ENCODE measurements at places on chromosomes 12 and 14.

DNA sequence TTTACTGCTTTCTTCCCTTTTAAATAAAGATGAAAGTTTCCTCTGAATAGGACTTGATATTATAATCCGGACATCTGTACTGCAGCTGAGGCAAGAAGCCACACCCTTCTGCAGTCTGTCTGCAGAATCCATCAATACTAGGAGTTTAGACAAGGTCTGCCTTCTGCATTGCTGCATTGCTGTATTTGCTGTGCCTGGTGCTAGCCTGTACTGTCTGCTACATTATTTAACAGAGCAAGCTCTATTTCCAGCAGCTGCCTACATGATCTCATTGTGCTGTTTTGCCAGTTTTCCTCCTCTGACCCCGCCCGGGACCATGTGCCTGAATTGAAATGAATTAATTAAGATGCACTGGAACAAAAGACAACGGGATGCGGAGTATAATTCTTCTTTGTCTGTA lies 1.7 kb downstream of the TUBA1A start:
- DNase-seq: no peak

GRCh38 chr12:97921979-97922722 lies 459.5 kb downstream of the RMST start:
- DNase-seq: no peak

DNA sequence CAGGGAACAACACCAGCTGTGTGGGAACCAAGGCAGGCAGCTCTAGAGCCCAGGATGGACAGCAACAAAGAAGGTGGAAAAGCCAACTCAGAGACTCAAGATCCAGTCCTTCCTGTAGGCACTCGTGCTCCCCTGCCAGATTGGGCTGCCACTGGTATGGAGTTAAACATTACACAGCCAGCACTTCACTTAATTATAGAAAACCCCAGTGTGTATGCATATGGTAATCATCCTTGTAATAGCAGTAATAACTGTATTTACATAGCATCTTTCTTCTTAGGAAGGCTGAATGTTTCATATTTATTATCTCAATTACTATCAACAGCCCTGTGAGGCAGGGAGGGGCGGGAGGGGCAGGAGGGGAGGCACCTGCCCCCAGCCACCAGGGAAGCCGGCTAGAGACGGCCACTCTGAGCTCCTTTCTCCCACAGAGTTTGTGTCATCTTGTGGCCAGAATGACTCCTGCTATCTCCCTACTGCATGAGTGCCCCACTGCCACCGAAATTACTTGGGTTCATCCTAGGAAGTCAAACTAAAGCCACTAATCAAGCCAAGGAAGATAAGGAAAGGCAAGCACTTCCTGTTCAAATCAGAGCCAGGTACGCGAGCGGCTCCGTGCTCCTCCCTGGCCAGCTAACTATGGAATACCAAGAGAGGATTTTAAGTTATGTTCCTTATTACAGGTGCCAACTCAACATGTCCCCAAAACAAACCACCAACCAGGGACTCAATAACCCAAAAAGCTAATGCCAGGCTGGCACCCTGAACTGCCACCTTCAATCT lies 15.7 kb upstream of the RAB35 start:
- DNase-seq: no peak

GRCh38 chr12:1852076-1852475 lies 31.7 kb downstream of the LRTM2 start:
- DNase-seq: no peak

GRCh38 chr12:4145990-4146859 lies 127.3 kb upstream of the CCND2 start:
- DNase-seq: no peak

GRCh38 chr14:105838591-105839424 lies 312.4 kb downstream of the TMEM121 start:
- DNase-seq: no peak

- no peak for DNase-seq
These were observed 328.3 kb upstream of the RTL1 start for GRCh38 chr14:101231828-101232227.

- no peak for DNase-seq
These were observed 898.9 kb upstream of the SEL1L start for GRCh38 chr14:82432301-82433105.

DNA sequence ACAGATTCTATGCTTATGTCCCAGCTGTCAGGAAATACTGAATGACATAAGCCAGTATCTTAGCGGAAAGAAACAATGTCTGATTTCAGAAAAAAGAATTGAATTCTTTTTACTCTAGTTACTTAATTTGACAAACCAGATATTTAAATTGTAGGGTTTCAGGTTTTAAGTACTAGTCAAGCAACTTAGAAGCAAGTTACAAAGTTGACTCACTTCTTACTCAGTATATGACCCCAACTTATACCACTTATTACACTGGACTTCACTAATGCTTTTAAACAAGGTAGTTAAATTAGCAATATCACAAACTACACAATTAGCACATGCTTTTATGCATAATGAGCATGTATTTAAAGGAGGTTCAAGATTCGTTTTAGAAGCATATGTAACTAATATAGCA lies 7.1 kb downstream of the GMFB start:
- no peak for DNase-seq

- DNase-seq: peak; percentile 61
These were observed 45.8 kb downstream of the CCER1 start for GRCh38 chr12:90909069-90909770.

GRCh38 chr14:54251356-54251755 lies 145.5 kb upstream of the CDKN3 start:
- DNase-seq: no peak

- DNase-seq: no peak
These were observed 73.0 kb downstream of the DIO3 start for GRCh38 chr14:101634202-101634849.

GRCh38 chr12:132311201-132311915 lies 18.0 kb downstream of the GALNT9 start:
- DNase-seq: no peak

- peak; percentile 41 for DNase-seq
These were observed 41.4 kb upstream of the TUNAR start for GRCh38 chr14:95835121-95835730.

- DNase-seq: peak; percentile 99
These were observed 311.9 kb downstream of the DUSP6 start for GRCh38 chr12:89040146-89040964.

DNA sequence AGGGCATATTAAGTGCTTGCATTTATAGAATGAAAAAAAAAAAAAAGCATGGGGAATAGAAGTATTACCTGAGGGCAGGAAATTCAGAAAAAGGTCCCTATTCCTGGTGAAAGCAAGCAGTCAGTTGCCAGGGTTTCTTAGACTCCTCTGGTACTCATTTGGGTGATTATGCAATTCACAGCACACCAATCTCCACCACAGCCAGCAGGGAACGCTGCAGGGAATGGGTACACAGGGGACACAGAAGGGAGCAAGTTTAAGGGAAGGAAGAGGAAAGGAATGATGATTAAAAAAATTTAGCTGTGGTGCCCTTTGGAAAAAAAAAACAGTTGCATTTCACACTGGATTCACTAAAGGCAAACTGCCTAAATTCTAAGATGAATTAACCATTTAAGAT lies 14.2 kb downstream of the BLTP3B start:
- DNase-seq: peak; percentile 78

- no peak for DNase-seq
These were observed 107.7 kb downstream of the ESR2 start for GRCh38 chr14:64186231-64187129.

DNA sequence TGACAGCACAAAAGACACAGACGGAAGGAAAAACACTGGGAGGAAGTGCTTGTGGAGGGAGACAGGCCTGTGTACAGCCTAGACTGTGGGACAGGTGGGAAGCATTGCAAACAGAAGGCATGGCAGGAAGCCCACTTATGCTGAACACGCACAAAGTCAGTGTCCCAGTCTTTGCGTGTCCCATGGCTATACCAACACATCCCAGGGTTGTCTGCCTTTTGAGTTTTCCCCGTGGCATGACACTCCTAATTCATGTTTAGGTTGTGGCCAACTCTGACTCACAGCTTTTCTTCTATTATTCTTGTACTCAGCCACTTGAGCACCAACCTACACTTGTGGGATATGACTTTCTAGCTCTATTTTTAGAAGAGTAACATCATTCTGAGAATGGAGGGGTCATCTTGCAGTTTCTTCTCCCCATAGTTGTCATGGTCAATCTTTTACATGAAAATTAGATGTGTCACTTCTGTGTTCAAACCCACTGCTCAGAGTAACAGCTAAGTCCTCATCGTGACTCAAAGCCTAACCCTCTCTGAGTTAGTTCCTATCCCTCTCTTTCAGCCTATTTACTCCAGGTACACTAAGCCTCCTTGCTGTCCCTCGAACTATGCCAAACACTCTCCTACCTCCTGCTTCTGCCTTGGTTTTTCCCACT lies 27.5 kb upstream of the JPH4 start:
- DNase-seq: no peak

Data from OCI-M1 (cell line).